ENCODE measurements at places on chromosomes 6 and 20. TPM values are rescaled to one million over a fixed set of nuclear protein-coding genes. Genes with fewer than 3 reads are reported as not detected.

- DNase-seq, result no peak
These were observed 159.5 kb upstream of the MAFB start for GRCh38 chr20:40848526-40848925.

GRCh38 chr6:158011478-158011920, 29.8 kb downstream of the SYNJ2 start:
- DNase-seq, result no peak

DNA sequence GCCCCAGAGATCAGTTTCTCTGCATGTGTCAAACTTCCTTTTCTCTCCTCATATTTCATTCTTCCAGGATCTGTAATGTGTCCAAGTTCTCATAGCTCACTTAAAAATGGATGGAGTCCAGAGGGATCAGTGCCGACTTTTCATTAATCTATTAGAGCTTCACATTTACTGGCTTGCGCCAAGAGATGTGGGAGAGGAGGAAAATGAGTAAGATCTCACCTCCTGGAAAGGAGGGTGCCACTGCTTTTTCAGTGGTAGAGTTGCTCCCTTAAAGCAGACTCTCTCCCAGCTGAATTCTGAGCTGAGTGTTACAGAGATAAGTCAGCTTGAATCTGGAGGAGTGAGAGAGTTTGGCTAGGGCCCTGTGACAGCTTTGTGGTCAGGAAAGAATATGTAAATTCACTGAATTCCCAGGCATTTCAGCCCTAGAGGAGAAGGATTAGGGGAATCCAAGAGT, 175.9 kb downstream of the SOX4 start:
- no peak for DNase-seq

GRCh38 chr6:117783279-117783678, 108.0 kb downstream of the NUS1 start:
- DNase-seq, result no peak

Gene TP53TG5
- total RNA-seq, result 0.76 TPM

DNA sequence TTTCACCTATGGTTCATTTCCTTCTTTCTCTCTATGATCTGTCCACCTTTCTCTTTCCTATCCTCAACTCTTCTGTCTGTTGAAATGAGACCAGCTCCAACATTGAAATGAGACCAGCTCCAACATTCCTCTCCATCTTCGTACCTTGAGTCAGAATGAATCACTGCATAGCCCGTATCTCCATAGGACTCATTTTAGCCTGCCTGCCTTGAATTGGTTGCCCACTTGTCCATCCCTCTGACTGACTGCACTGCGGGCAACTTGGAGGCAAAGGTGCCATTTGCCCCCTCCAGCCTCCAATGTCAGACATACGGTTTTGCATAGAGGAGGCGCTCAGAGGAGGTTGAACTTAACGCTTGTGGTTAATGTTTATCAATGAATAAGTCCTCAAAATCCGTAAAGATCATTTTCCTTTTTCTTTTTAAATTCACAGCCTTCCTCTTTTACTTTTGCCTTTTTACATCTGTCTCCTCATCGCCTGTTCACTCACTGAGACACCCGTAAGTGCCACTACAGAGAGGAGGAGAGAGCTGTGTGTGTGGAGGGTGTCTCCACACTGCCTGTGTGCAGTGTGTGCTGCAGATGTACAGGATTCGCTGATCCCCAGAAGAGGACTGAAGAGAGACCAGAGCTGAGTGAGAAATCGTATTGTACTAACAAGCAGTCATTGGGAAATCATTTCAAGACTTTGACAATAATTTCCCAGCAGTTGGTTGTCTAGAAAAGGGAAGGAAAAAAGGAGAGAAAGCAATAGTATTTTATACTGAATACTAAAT, 579.6 kb upstream of the MAP3K7 start:
- no peak for DNase-seq

GRCh38 chr6:157790548-157791160, 32.4 kb upstream of the SNX9 start:
- no peak for DNase-seq

GRCh38 chr20:4087923-4088322, 72.6 kb upstream of the RNF24 start:
- DNase-seq, result no peak

Gene C20orf202
- not detected for total RNA-seq

DNA sequence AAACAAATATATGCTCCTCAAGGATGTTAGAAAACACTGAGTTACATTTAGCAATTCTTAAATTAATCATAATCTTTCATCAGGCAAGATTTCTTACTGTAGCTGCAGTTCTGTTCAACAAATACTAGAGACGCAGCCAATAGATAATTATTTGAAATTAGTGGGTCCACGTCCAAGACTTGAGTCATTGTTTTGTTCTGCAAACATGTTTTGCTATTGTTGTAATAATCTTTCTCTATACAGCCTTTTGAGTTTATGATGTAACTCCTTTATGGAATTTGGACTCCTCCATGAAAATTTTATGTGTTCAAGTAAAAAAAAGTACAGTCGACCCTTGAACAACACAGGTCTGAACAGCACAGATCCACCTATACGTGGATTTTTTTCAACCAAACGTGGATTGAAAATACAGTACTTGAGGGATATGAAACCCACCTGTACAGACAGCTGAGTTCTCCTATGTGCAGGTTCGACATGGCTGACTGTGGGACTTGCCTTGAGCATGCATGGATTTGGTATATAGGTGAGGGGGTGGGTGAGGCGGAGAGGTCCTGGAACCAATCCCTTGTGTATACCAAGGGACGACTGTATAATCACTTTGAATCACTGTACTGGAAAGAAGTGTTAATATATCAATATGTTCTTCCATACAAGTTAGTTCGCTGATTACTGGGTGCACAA, 41.3 kb upstream of the SLC22A16 start:
- no peak for DNase-seq

GRCh38 chr6:55882718-55883569, 7.6 kb upstream of the BMP5 start:
- no peak for DNase-seq

DNA sequence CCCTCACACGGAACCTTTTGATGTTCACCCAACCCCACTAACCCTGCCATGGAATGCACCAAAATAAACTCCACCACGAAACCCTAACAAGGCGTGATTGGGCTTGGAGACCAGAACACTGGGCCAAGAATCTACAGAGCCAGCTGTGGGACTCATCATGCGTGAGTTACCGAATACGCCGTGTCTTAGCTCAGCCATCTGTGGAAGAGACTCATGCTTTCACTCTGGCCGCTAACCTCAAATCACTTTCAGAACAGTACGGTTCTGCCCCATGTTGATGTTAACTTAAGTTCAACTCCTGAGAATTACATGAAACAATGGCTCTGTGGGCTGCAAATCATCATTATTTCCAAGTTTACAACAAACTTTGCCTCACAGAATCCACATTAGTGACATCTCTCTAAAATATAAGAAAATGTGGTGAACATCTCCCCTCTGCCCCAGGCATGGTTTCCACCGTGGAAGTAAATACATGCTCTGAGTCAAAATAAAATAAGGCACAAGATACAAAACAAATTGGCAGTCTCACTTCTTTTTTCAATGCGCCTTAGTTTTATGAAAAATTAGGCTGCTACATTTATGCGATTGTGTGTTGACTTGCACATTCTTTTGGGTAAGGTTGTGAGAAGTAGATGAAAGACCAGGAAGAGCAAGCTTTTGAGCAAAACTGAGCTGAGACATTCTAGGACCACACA, 308.9 kb upstream of the EXOC2 start:
- DNase-seq, result no peak

DNA sequence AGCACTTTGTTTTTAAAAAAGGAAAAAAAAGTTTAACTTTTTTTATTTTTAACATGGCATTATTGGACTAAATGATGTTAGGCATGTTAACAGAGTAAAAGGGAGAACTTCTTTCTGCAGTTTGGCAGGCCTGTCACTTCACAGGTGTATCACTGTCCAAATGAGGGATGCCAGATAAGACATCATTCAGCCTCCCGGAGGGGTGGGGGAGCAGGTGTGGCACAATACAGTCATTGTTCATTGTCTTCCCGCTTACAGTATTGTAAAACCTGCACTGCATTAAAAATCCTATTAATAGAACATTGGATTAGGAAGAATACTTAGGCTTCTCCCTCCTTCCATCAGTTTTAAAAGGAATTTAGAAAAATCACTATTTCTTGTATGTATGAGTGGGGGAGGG, 80.7 kb downstream of the CARMIL1 start:
- DNase-seq, result peak; percentile 15

Gene CFAP206
- 0.54 TPM for total RNA-seq

GRCh38 chr20:42484790-42485375, 704.8 kb downstream of the PTPRT start:
- DNase-seq, result no peak

DNA sequence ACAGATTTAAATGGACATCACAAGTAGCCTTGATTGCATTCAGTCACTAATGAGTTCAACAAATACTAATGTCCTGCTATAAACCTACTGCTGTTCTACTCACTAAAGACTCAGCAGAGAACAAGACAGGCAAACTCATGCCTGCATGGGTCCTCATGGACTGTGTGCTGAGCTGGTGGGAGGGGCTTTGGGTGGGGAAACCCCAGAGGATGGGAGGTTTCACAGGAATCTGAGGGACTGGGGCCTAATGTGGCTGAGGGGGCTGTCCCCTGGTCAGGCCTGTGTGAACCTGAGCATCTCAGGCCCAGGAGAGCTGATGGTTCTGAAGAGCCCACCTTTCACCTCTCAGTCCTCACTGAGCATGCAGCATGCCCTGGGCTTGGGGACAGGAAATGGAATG, 1.4 kb downstream of the CST8 start:
- DNase-seq, result no peak

DNA sequence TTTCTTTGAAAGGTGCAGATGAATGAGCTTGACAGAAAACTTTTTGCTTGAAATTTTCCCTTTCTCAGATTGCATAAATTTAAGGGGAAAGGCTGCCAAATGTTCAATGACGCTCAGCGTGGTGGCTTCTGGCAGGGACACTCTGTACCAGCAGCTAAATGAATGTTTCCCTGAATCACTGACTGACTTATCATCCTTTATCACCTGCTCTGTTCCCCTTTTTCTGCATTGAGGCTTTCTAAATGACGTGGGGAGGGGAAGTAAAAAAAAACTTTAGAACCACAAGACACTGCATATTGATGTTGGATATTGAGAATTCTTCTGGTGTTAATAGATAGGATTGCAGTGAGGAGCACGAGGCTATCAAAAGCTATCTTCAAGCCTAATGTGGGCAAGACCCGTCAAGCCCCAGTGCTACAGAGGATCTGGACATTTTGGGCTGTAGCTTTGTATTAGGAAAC, 46.9 kb upstream of the ENPP5 start:
- DNase-seq, result no peak

DNA sequence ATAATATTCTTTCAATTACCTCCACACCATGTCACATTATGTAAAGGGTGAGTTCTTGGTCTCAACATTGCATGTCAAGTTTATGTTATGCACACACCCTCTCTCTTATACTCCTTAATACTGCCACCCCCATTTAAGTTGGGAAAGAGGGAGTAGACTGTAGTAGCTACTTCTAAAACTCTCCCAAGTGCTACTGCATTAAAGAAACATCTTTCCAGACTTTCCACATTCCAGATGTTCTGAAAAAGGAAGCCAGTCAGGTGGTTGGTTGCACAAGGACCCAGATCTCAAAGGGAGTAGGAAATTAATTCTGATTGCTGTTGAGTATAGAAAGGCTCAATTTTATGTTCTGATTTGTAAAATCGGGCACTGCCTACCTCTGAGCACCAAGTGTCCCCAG, 419.5 kb downstream of the CD83 start:
- no peak for DNase-seq

GRCh38 chr20:15487682-15488081, 1085.6 kb downstream of the KIF16B start:
- DNase-seq, result no peak

GRCh38 chr6:39184906-39185580, 44.2 kb downstream of the KCNK5 start:
- DNase-seq, result no peak

- DNase-seq, result peak; percentile 71
These were observed at the start of gene NQO2 for GRCh38 chr6:2999618-3000557. TSS of gene NQO2 (plus strand) at chr6:2999894. CDS start at chr6:3006553, 6,659 bp downstream.

DNA sequence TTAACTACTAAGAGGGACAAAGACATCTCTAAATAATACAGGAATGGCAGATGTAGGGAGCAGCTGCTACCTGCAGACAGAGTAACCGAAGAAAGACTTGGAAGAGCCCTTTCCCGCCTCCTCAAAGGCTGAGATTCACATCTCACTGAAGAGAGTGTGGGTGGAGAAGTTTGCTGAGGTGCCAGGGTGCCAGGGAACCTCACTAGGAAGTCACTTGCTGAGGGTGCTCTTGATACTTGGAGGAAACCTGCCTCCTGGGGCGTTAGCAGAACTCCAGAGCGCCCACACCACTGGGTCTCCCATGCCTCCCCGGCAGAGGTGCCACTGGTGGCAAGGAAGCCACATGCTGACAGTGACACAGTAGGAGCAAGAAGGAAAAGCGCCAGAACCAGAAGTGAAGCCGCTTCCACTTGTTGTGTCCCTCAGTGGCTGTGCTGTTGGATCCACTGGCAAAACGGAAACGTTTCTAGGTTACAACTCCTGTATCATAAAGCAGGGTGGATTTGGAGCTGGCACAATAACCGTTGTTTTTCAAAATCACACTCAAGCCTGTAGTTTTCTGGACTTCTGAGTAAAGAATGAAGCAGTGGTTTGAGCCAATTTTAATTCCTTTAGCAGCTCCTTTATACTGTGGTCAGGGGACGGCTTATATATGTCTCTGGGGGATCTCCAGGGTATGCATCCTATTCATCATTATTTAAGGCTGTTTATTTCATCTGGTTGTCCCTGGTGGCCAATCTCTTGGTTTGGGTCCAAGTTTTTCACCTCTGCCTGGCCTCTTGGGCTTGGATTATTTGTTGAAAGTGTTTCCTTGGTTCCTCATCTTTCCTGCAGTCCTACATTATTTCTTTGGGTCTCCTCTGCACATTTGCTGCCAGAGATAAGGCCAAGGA, 64.5 kb downstream of the CDC5L start:
- no peak for DNase-seq

- DNase-seq, result no peak
These were observed 208.4 kb downstream of the CDH4 start for GRCh38 chr20:61460261-61461052.

- no peak for DNase-seq
These were observed 9.6 kb downstream of the SIGLEC1 start for GRCh38 chr20:3702611-3703391.

GRCh38 chr6:29769336-29769735, 46.1 kb downstream of the HLA-F start:
- no peak for DNase-seq

Gene RNF182
- total RNA-seq, result 6.5 TPM

GRCh38 chr6:88920774-88921733, 42.4 kb downstream of the RNGTT start:
- no peak for DNase-seq

- no peak for DNase-seq
These were observed 102.0 kb downstream of the SMLR1 start for GRCh38 chr6:130929036-130929678.

GRCh38 chr20:5212907-5213487, 86.2 kb downstream of the CDS2 start:
- no peak for DNase-seq

GRCh38 chr20:61980647-61981583, 84.8 kb downstream of the TAF4 start:
- DNase-seq, result peak; percentile 3

All from HCT116 (cell line).